ENCODE measurements at places on chromosomes 11 and 22.

GRCh38 chr11:75204685-75205563 lies 35.6 kb upstream of the TPBGL start:
- peak; percentile 90 for DNase-seq

DNA sequence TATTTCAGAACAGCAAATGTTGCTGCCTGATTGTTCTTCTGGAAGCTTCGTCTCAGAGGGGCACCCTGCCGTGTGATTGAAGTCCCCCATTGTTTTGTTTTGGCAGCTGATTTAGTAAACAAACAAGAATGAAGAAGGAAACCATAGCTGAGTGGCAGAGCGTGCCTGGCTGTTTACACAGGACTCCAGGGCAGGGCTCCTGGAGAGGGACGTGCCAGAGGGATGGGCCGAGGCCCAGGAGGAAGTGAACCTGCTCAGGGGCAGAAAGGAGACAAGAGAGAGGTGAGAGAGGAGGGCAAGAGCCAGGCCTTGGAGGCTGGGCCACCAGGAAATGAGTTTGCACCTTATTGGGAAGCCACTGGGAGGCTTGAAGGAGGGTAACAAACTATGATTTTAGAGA lies 85.5 kb upstream of the B3GAT1 start:
- DNase-seq: no peak

GRCh38 chr22:27385261-27385998 lies 416.1 kb downstream of the MN1 start:
- no peak for DNase-seq

DNA sequence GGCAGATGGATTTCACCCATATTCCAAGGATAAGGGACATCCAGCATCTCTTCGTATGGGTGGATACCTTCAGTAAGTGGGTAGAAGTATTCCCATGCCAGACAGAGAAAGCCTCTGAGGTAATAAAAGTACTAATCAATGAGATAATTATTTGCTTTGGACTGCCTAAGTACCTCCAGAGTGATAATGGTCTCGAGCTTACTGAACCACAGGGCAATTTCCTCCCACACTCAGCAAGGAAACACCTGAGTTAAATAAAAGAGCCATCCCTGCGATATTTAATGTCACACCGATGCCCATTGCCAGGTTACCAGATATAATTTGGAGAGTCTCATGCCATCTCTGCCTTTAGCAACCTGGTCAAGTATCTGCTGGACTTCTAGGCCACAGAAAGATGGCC lies 70.6 kb upstream of the MPEG1 start:
- no peak for DNase-seq

DNA sequence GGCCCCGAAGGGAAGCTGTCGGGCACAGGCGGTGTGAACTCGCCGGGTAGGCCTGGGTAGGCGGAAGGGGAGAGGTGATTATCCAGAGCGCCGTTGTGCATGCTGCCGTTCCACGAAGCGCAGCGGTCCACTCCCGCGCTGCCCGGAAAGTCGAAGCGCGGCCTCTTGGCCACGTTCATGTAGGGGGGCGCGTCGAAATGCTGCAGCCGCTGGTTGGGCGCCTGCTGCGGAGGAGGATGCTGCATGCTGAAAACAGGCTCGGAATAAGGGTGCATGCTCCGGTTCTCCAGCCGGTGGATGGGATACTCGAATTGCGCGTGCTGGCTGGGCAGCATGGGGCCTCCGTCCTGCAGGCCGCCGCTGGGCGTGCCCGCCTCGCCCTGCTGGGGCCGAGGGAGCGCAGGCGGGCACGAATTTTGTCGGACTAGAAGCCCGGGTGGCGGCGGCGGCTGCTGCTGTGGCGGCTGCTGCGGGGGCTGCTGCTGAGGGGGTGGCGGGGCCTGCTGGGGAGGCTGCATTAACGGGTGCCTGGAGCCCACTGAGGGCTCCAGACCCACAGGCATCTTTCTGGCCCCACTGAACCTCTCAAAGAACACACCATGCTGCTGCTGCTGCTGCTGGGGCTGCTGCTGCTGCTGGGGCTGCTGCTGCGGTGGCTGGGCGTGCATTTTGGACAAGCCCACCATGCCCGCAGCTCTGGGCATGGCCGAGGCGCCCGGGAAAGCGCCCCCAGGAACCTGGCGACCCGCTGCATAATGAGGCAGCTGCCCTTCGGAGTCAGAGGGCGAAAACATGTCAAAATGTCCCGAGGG lies 2.3 kb downstream of the MN1 start:
- no peak for DNase-seq

DNA sequence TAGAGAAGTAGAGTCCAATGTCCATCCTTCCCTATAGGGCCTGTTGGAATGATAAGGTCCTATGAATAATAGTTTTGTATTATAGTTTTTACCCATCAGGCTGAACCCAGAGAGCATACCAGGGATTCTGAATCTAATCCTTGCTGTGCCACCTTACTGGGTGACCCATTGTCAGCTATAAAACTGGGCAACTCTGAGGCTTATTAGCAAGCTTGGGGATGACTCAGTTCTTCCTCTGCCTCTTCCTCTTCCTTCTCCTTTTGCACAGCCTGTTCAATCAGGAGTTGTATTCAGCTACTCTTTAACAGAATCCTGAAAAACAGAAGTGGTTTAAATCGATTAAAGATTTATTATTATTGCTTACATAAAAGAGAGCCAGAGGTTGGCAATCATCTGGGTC lies 8.9 kb downstream of the HEPHL1 start:
- no peak for DNase-seq

GRCh38 chr22:46561435-46561905 lies 24.1 kb upstream of the CELSR1 start:
- no peak for DNase-seq
